ENCODE measurements at places on chromosomes 1 and 21.

DNA sequence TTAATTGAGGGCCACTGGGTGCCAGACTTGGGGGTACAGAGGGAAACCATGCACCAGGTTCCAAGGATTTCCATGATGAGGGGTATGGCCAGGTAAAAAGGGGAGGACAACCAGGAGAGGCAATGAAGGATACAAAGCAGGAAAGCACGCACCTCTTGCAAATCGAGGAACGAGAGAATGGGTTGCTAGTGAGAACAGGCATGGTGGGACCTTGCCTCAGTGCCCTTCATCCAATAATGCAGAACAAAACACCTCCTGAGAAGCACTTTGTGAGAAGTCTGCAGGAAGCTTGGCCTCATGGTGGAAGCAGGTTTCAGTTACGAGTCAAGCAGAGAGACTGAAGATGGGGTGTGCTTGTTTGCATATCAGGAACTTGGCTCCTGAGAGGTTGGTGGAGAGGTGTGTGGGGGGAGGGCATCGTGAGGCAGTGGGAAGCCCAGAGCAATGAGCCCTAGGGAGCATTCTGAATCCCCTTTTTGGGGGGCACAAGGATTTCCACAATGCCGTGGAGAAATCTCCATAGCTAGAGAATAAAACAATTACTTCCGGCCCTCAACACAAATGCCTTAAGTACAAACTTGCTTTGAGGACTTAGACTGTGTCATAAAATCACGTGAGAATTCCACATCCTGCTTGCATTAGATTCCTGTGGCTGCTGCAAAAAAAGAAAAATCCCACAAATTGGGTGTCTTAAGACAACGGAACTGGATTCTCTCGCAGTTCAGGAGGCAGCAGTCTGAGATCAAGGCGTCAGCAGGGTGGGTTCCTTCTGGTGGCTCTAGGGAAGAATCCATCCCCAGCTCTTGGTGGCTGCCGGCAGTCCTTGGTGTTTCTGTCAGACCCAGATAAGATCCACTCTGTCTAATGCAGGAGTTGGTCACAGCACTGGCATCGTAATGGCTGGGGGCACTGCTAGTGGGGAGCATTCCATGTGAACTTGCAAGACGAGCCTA is 54.9 kb upstream of the BACE2 start:
- peak; percentile 92 for DNase-seq

DNA sequence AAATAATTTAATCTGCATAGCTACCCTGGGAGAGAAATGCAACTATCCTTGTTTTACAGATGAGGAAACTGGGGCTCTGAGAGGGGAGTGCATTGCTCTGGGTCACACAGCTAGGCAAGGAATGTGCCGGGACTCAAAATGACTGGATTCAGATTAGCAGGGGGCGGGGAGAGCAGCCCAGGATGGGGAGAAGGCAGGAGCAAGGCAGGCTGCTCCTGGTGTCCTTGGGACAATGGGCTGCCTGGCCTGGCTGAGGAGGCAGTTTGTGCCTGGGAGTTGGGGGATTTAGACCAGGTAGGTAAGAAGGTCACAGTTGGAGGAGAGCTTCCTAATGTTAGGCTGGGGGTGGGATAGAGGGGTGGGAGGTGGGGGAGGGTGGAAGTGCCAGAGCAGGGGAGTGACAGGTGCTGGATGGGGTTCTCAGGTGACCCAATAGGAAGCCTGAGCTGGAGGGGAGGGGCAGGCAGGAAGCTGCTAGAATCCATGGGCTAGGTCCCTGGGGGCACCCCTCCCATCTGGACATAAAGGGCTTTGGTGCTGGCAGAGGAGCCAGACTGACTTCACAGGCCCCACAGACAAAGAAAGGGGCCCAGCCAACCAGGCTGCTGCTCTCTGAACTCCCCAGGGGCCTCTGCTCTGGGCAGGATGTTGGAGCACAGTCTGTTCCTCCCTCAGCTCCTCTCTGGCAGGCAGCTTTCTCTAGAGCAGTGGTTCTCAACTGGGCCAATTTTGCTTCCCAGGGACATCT is 29.0 kb downstream of the TRIM62 start:
- DNase-seq: no peak

DNA sequence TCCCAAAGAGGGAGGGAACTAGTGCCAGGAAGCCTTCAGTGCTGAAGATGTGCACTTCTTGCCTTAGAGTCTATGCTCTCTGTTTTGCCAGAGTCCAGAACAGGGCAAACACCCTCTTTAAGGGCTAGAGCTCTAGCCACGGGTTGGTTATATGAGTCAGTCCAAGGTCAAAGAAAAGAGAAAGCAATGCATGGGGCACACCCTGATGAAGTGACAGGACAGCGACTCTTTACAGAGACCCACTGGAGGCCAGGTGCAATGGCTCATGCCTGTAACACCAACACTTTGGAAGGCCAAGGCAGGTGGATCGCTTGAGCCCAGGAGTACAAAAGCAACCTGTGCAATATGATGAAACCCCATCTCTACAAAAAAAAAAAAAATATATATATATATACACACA is 86.1 kb downstream of the TGFBR3 start:
- no peak for DNase-seq

GRCh38 chr1:119032986-119033385 is 44.8 kb upstream of the TBX15 start:
- DNase-seq: no peak

DNA sequence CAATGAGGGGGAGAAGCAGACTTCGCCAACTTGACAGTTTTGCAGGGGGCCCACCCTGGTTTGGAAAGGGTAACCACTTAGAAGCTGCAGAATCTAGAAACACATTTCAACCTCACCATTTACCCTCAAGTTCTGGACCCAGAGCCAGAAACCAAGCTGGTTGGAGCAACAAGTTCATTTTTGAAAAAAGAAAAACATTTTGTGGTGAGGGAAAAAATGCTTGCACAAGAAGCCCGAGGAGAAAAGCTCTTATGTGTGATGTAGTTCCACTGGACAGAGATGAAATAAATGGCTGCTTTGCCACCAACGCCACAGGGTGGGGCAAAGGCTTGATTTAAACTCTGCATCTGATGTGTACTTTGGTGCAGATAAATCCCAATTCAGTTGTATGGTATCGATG is 10.6 kb upstream of the NGF start:
- no peak for DNase-seq

GRCh38 chr1:95793893-95794292 is 559.9 kb downstream of the RWDD3 start:
- DNase-seq: no peak

- no peak for DNase-seq
Measured at GRCh38 chr1:206912445-206913095, 9.2 kb downstream of the FCMR start.

GRCh38 chr1:156474966-156475365 is 25.6 kb downstream of the MEF2D start:
- DNase-seq: no peak

DNA sequence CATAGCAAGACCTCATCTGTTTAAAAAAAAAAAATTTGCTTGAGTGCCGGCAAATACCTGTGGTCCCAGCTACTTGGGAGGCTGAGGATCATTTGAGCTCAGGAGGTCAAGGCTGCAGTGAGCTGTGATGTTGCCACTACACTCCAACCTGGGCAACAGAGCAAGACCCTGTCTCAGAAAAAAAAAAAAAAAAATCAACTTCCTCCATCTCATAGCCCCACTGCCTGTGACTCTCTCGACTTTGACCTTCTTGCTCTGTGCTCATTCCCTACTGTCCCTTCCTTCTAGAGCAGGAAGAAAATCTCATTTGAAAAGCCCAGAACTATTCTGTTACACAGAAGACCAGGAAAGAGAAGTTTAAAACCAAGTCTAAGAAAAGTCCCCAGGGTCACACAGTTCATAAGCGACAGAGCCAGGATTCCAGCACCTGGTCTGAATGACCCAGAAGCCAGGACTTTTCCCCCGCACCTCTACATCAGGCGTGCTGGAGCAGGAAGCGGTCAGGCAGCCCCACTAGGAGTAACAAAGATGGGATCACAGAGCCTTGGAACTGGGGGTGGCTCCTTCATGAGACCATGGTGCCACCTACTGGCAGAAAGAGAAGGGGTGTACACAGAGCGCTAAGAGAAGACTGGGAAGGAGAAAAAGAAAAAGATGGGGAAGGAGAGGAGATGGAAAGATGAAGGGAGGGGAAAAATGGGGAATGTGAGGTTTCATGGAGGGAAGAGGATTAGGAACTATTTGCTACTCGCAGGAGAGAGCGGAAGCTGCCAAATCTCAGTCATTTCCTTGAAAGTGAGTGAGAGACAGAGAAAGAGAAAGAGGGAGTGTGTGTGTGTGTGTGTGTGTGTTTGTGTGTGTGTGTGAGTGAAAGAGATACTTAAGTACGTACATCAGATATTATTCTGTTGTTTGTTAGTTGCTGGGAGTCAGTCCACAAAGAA is 3.1 kb upstream of the P3R3URF start:
- DNase-seq: peak; percentile 41

GRCh38 chr1:22216210-22216883 is 73.5 kb upstream of the WNT4 start:
- no peak for DNase-seq

DNA sequence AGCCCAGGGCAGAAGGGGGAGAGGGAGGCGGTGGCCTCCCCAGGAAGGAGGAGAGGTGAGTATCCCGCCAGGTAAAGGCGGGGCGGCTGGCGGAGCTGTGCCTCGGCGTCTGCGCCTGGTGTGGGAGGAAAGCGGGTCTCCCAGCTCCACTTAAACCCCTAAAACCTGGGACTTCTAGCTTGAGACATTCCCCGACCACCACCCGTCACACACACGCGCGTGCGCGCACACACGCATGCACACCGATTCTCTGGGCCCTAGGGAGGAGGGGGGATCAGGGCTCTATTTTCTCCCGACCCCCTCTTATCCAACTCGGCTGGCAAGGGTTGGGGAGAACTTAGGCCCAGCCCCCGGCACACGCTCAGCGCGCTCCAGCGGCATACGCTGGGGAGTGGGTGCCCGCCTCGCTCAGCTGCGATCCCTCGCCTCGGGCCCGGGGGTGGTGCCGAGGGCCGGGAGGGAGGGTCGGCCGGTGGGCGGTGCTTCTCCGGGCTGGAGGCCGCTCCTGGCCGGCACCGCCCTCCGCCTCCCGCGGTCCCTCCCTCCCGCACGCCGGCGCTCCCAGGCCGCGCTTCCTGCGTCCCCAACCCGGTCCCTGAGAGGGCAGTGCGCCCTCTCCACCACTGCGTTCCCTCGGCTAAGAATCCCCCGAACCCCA is at the start of gene TMEM51:
TMEM51 (plus strand) TSS at position 564 of the 658 bp plus-strand sequence. CDS start 61,341 bp downstream, outside the sequence.
- DNase-seq: no peak

- no peak for DNase-seq
Measured at GRCh38 chr1:151847867-151848596, 5.5 kb downstream of the THEM5 start.

- no peak for DNase-seq
Measured at GRCh38 chr21:41631564-41632461, 123.9 kb upstream of the TMPRSS2 start.

DNA sequence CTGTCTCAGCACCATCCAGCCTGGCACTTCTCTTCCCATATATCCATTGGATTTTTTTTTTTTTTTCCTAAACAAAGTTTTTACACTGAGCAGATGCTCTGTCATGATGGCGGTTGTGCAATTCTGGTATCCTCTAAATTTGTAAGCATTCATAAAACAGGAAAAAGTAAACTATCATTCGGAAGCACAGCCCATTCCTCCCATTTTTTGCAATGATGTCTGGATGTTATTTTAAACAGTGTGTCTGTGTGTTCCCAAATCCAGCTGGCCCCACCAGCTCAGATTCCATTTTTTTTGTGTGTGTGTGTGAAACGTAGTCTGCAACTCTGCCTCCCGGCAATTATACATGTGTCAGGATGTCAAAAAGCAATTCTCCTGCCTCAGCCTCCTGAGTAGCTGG is 33.5 kb downstream of the PDPN start:
- no peak for DNase-seq

GRCh38 chr1:183604038-183604808 is 14.0 kb upstream of the NCF2 start:
- DNase-seq: peak; percentile 52

DNA sequence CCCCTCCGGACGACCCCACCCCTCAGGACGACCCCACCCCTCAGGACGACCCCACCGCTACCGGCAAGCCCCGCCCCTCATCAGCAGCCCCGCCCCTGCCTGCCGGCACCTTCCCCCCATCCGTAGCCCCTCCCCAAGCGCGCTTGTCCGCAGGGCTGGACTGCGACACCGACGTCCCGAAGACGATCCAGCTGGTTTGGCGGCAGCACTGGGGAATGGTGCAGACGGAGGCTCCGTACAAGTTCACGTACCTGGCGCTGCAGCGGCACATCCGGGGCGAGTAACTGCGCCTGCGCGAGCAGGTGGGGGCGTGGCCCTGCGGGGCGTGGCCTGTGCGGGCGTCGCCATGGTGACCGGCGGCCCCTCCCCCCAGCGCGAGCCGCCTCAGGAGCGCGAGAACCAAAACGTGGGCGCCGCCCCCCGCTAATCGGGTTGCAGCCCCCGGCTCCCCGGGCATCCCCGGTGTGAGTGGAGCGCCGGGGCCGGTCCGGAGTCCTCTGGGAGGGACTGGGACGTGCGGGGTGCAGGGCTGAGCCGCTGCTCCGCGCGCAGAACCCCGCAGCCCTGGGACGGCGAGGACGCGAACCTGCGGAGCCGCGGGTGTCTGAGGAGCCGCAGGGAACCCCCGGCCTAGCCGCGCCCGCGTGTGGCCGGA is 4.9 kb downstream of the RNF223 start:
- DNase-seq: no peak

GRCh38 chr1:213423041-213423440 is 372.0 kb downstream of the RPS6KC1 start:
- DNase-seq: no peak

GRCh38 chr1:27885114-27885528 is 12.8 kb downstream of the THEMIS2 start:
- no peak for DNase-seq

DNA sequence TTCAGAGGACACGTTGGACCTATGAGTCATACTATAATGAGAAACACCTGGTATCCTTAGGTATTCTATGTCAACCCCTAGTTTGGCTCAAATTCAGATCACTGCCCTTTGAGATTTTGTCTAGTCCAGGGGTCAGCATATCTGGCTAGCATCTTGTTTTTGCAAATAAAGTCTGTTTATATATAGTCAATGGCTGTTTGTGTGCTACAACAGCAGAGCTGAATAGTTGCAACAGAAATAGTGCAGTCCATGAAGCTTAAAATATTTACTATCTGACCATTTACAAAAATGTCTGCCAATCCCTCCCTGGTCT is 48.5 kb upstream of the EDEM3 start:
- DNase-seq: no peak

GRCh38 chr1:54265659-54266058 is 65.7 kb downstream of the MRPL37 start:
- DNase-seq: no peak

DNA sequence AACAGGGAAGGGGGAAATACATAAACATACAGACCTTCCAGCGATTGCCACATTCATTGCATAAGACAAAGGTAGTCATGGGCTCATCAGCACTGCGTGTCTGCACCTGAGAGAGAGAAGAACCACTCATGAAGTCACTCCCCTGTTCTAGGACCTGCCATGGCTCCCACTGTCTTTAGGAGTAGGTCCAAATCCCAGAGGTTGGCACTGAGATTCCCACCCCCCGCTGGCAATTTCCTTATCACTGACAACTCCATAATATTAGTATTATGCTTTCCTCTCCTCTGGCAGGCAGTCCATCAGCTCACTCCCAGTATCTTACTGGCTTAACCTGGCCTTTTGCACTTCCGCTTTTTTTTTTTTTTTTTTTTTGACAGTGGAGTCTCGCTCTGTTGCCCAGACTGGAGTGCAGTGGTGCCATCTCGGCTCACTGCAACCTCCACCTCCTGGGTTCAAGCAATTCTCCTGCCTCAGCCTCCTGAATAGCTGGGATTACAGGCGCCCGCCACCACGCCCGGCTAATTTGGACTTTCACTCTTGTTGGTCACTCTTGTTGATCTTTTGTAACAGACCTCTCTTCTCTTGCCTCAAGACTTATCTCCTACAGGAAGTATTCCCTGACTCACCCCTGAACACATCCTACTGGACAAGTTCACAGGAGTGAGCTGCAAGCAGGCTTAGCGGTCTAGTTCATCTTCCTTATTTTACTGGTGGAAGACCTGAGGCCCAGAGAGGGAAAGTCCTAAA is 14.8 kb upstream of the ZNF436 start:
- peak; percentile 23 for DNase-seq
